ENCODE measurements at places on chromosomes 16 and 17. TPM values are rescaled to one million over a fixed set of nuclear protein-coding genes. Genes with fewer than 3 reads are reported as not detected.

The DHRS7C gene
- not detected for polyA plus RNA-seq

The FKBP10 gene
- 132 TPM for polyA plus RNA-seq

The HIC1 gene
- 41.9 TPM for polyA plus RNA-seq

The DYNLRB2 gene
- polyA plus RNA-seq = 10.8 TPM

The OTOA gene
- 0.16 TPM for polyA plus RNA-seq

The SDR42E1 gene
- polyA plus RNA-seq = 14.3 TPM

The GAST gene
- polyA plus RNA-seq = not detected

The PYY gene
- polyA plus RNA-seq = 0.23 TPM

The TPSD1 gene
- not detected for polyA plus RNA-seq

The OR1A2 gene
- polyA plus RNA-seq = not detected

The SEC14L5 gene
- polyA plus RNA-seq = 0.30 TPM

The RAB11FIP4 gene
- 14.1 TPM for polyA plus RNA-seq
